ENCODE measurements at places on chromosomes 5 and 9. TPM values are rescaled to one million over a fixed set of nuclear protein-coding genes. Genes with fewer than 3 reads are reported as not detected.
A peak's percentile ranks its signal among the peaks of the same experiment; 100 is the strongest.

- no peak for DNase-seq
These were observed 97.7 kb downstream of the IQGAP2 start for GRCh38 chr5:76500633-76501393.

DNA sequence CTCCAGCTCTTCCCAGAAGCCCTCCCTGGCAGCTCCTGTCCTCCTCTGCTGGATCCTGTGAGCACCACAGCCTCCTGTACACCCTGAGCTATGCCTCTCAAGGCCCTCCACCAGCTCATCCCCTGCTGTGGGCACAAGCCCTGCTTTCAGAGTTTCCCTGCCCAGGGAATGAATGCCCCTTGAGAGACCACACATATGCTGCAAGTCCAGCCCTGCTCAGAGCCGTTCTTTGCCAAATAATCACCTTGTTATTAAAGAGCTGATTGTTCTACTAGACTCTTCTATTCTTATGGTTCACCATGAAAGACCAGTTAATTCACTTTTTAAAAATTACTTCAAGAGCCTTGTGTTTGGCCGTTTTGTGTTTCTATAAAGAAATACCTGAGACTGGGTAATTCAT lies 121.5 kb downstream of the MVB12B start:
- DNase-seq, result no peak

GRCh38 chr9:127832248-127832647 lies 22.2 kb downstream of the ENG start:
- DNase-seq, result no peak

GRCh38 chr9:128191406-128192046 lies at the start of gene CIZ1:
CIZ1 (minus strand) TSS chr9:128191572; CDS start chr9:128190857, 715 bp downstream.
- DNase-seq, result peak; percentile 95

DNA sequence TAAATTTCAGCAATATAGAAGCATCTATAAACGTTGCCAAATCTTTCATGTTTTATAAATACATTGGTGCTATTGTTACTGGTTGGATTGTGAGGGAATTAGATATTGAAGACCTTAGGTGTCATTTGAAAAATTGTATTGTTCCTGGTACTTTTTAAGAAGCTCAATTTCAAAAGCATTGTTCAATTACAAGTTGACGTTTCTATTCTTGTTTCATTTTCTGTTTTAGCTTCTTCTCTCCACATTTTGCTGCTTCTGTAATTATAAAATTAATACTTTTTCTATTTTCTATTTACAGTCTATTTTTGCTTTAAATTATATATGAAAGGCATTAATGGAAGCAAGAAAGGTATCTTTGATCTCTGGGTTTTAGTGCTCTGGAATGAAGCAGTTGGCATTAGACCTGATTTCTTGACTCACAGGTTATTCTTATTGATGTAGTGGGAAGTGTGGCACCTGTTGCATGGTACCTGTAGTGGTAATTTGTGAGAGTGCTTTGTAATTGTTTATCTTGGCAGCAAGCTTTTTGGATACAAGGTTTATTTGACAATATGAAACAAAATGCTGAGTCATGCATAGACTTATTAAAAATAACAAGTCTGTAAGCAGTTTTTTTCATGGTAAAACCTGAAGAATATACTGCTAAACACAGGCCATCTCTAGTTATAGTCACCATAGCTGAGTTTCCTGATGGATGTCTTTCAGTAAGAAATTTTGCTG lies 13.2 kb downstream of the MACIR start:
- DNase-seq, result no peak

GRCh38 chr9:127166651-127167524 lies 44.5 kb upstream of the ANGPTL2 start:
- no peak for DNase-seq

DNA sequence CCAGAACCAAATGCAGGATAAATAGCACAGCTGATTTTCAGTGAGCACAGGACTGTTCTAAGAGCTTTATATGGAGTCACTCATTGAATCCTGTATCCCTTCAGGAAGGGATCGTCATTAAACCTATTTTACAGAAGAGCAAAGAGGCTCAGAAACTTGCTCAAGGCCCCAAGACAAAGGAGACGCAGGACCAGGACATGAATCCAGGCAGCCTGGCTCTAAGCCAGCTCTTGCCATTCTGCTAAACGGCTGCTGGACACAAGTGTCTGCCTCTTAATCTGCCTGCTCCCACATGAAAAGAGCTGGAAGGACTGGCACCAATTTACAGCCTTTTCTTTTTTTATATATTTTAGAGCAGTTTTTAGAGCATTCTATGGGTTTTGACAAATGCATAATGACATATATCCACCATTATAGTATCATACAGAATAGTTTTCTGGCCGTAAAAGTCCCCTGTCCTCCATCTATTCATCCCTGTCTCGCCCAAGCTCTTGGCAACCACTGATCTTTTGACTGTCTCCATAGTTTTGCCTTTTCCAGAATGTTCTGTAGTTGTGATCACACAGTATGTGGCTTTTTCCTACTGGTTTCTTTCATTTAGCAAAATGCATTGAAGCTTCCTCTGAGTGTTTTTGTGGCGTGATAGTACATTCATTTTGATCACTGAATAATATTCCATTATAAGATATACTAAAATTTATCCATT lies 37.5 kb downstream of the RETREG1 start:
- no peak for DNase-seq

DNA sequence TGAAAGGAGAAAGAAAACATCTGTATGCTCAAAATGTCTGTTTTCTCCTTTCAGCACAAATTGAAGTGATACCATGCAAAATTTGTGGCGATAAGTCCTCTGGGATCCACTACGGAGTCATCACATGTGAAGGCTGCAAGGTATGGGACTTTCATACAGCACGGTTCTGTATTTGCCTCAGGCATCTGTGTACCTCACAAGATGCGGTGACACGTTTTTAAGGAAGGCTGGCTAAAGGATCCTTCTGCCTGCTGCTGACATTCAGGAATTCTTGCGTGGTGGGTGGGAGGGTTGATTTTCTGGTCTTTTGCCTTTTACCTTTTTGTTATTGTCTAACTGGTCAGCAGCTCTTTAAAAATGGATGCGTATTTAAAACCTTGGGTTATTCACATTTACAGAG lies 133.1 kb downstream of the RORB start:
- no peak for DNase-seq

The AQP7 gene
- total RNA-seq, result 323 TPM

The PCDHB10 gene
- 1.4 TPM for total RNA-seq

The SSNA1 gene
- total RNA-seq, result 53.3 TPM

The ELOVL7 gene
- 5.6 TPM for total RNA-seq

The CDKN2A gene
- 4.2 TPM for total RNA-seq

Measured in mesenteric fat pad (tissue), 1 donor.